ENCODE measurements at places on chromosomes 2 and 18.

GRCh38 chr18:75563150-75563549, 135.6 kb upstream of the SMIM21 start:
- no peaks in the 10 kb centered on the region for H3K27me3 ChIP-seq
- DNase-seq, result no peak
- no peaks in the 10 kb centered on the region for H3K4me1 ChIP-seq
- H3K4me3 ChIP-seq, result no peak overlapping the region
- no peaks in the 10 kb centered on the region for H3K36me3 ChIP-seq
- no peak overlapping the region for H3K27ac ChIP-seq

DNA sequence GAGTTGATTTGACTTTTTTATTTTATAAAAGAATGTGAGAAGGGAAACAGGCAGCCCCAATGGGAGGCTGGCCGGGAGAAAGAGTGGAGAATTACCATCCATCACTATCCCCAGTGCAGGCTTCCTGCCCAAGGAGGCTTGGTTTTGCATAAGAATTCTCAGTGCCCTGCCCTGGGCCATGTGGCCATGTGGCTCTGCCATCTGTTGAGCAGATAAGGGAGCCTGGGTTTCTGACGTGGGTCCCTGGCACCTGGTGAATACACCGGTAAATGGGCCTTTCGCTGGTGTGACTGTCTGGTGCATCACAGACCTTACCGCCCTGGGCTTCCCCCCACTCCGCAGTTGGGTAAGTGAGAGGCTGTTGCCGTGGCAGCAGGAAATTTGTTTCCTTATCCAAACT, 54.5 kb upstream of the TMEM163 start:
- H3K4me3 ChIP-seq, result no peak overlapping the region
- no peaks in the 10 kb centered on the region for H3K36me3 ChIP-seq
- peak; percentile 24 for DNase-seq
- no peak overlapping the region for H3K27ac ChIP-seq

GRCh38 chr2:95276244-95276887, 2.1 kb downstream of the PROM2 start:
- H3K36me3 ChIP-seq, result no peaks in the 10 kb centered on the region
- no peak overlapping the region for H3K27ac ChIP-seq
- DNase-seq, result no peak
- peaks cover 34% of the 10 kb centered on the region for H3K4me1 ChIP-seq

- H3K27me3 ChIP-seq, result no peaks in the 10 kb centered on the region
- DNase-seq, result peak; percentile 23
- H3K4me3 ChIP-seq, result no peak overlapping the region
- H3K4me1 ChIP-seq, result peaks cover 18% of the 10 kb centered on the region
- H3K27ac ChIP-seq, result peak overlapping the region; percentile 77
- no peaks in the 10 kb centered on the region for H3K36me3 ChIP-seq
These were observed 28.1 kb upstream of the CAB39 start for GRCh38 chr2:230684270-230685168.

- no peak for DNase-seq
- no peaks in the 10 kb centered on the region for H3K27me3 ChIP-seq
- H3K27ac ChIP-seq, result no peak overlapping the region
- H3K4me3 ChIP-seq, result no peak overlapping the region
- H3K4me1 ChIP-seq, result no peaks in the 10 kb centered on the region
These were observed 230.8 kb upstream of the LINC00305 start for GRCh38 chr18:64379662-64380061.

GRCh38 chr18:67428805-67429204, 87.7 kb downstream of the DSEL start:
- H3K36me3 ChIP-seq, result no peaks in the 10 kb centered on the region
- no peak overlapping the region for H3K4me3 ChIP-seq
- H3K27ac ChIP-seq, result no peak overlapping the region
